ENCODE measurements at places on chromosomes 1 and 21.

GRCh38 chr1:219812086-219812485 lies 116.3 kb downstream of the SLC30A10 start:
- no peak for DNase-seq

GRCh38 chr1:149932474-149932873 lies 4.2 kb downstream of the MTMR11 start:
- no peak for DNase-seq

DNA sequence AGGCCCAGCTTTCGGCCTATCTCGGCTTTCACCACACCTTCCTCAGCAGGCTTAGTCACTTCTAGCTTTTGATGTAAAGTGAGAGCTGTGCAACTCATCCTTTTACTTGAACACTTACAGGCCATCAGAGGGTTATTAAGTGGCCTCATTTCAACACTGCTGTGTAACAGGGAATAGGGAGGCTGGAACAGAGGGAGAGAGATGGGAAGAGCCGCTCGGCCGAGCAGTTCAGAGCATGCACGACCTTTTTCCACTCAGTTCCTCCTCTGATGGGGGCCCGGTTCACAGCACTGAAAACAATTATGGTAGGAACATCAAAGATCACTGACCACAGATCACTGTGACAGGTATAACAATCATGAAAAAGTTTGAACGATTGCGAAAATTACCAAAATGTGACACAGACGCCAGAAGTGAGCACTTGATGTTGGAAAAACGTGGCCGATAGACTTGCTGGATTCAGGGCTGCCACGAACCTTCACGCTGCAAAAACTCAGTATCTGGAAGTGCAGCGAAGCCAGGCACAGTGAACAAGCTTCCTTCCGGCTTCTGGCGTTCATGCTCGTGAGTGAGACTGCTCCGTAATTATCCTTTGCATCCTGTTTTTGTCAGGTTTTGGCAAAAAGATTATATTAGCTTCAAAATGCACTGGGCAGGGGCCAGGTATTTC lies 28.6 kb downstream of the AGPAT3 start:
- DNase-seq = no peak

- no peak for DNase-seq
Measured at GRCh38 chr1:235607284-235607683, 42.3 kb downstream of the GNG4 start.

- DNase-seq = peak; percentile 39
Measured at GRCh38 chr1:43426221-43426620, 27.5 kb downstream of the HYI start.

GRCh38 chr1:109582021-109582420 lies 33.6 kb downstream of the GNAI3 start:
- DNase-seq = no peak

- no peak for DNase-seq
Measured at GRCh38 chr1:63730211-63730610, 43.6 kb upstream of the ROR1 start.

GRCh38 chr1:46515576-46515975 lies 25.9 kb downstream of the DMBX1 start:
- DNase-seq = no peak

- DNase-seq = no peak
Measured at GRCh38 chr21:37435120-37435519, 68.5 kb downstream of the DYRK1A start.

DNA sequence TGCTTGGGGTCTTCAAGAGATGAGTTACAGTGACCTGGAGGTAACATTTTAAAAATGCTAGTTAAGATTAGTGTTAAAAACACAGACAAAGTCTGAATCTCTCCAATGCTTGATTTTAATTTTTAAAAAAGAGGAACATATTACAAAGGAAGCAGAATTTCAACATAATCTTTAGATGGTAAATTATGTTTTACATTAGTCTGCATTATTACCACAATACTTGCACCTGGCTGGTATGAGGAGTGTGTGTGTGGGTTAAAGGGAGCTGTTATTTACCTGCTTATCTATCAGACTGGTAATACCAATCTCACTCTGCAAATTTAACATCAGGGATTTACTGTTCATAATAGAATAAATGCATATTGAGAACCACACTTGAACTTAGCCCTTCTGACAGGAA lies 10.3 kb upstream of the KCNJ15 start:
- DNase-seq = no peak

DNA sequence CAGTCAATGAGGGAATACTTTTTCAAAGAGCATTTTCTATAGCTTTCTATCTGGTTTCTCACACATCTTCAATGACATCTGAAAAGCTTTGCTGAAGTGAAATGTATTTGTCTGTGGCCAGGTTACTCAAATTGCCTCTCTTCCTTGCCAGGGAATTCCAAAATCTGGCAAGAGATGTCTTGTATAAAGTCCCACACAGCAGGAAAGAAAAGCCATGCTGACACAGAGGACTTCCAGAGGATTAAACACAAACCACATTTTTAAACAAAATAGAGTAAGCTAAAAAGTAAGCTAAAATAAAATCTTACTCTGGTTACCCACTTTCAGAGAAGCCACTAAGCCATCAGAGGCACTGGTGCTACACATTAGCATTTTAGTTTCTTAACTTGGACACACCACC lies 93.1 kb upstream of the BCAR3 start:
- no peak for DNase-seq

- no peak for DNase-seq
Measured at GRCh38 chr1:73839922-73840321, 358.1 kb downstream of the LRRIQ3 start.

DNA sequence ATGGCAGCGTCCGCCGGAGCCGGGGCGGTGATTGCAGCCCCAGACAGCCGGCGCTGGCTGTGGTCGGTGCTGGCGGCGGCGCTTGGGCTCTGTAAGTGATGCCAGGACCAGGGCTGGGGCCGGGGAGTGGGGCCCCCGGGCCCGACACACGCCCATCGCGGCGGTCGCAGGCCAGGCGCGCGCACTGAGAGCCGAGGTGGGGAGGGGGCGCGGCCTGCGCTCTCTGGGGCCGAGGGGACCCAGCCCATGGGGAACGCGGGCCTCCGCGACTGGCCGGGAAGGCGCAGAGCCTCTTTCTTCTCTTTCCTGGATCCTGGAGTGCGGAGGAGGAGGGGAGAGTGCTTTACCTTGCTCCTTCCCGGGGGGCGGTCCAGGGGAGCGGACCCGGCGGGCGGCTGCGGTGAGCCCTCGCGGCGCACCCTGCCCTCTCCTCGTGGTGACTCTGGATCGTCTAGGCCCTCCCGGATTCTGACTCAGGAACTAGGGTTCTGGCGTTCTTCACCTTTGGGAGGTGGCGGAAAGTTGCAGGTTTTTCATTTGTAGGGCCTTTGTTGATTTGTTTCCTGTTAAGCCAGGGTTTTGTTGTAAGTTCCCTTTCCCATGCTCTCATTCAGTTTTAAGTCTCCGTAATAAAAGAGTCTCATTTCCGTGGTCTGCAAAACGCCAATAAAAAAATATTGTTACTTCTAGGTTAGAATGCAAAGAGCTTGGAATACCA lies 529 bp downstream of the MPZL1 start:
- DNase-seq = peak; percentile 74

DNA sequence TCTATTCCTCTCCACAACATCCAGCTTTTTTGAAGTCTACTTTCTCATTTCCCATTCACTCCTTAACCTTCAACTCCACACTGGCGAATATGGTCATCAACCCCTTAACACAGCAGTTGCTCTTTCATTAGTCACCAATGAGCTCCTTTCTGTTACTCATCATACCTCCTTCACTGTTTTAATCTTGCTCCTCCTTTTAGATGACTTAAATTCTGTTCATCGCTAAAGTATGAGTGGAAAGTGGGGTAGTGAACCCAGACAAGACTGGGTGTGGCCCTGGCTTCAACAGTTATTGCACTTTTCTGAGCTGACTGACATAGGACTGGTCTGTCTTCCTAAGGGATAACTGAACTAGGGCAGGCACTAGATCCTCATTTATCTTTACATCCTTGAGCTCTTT lies 51.3 kb downstream of the AKT3 start:
- no peak for DNase-seq

DNA sequence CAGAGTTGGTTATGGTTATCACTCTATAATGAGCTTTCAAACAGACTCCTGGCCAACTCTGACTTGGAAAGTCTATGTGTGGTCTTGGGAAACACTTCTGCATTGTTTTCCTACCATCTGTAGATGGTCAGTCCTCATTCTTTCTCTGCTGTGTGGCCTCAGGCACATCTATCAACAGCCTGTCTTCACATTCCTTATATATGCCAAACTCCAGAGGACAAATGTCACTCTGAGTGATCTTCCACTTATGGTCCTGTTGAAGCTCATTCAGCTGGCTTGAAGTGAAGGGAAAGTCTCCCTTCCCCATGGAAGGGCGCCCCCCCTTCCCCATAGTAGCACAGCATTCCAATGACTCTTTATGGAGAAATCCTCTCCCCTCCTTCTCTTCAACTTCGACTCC lies 58.7 kb downstream of the VANGL2 start:
- DNase-seq = no peak

GRCh38 chr21:41199123-41199522 lies 31.2 kb downstream of the BACE2 start:
- DNase-seq = no peak

GRCh38 chr1:110102081-110102480 lies 10.2 kb upstream of the UBL4B start:
- no peak for DNase-seq

DNA sequence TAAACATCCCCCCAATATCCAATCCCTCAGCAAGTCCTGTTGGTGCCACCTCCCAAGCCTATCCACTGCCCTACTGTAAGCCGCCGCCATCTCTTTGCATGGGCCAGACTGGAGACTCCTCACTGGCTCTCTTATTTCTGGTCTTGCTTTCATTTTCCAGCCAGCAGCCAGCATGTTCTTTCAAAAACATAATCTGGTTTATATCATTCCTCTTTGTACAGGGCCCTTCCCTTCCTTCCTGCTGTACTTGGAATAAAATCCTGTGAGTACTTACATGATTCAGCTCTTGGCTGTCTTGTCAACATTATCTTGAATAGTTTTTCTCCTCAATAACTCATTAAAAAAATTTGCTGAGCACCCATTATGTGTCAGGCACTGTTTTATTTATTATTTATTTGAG lies 28.2 kb downstream of the TLR5 start:
- DNase-seq = no peak

GRCh38 chr1:43900386-43900785 lies 33.2 kb upstream of the ARTN start:
- no peak for DNase-seq

- DNase-seq = no peak
Measured at GRCh38 chr21:33510826-33511225, 19.3 kb upstream of the DNAJC28 start.

DNA sequence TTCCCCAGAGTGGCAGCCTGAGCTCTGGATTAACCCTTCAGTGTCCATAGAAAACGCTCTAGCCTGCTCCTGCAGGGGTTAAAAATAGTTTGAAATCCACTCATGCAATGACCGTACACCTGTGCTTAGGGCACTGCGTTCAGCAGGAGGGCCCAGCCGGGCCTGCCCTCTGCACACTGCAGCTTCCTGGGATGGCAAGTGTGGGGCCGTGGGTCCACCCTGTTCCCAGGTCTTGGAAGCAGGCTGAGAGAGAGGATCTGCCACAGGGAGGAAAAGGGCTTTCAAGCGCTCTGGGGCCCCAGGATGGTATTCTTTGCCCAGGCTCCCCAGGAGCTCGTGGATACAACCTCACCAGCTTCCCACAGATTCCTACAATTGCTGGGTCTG lies 1.5 kb upstream of the S100B start:
- no peak for DNase-seq

GRCh38 chr1:23544444-23545389 lies 13.7 kb upstream of the E2F2 start:
- DNase-seq = peak; percentile 62

- no peak for DNase-seq
Measured at GRCh38 chr1:162988869-162989268, 80.3 kb upstream of the RGS4 start.

DNA sequence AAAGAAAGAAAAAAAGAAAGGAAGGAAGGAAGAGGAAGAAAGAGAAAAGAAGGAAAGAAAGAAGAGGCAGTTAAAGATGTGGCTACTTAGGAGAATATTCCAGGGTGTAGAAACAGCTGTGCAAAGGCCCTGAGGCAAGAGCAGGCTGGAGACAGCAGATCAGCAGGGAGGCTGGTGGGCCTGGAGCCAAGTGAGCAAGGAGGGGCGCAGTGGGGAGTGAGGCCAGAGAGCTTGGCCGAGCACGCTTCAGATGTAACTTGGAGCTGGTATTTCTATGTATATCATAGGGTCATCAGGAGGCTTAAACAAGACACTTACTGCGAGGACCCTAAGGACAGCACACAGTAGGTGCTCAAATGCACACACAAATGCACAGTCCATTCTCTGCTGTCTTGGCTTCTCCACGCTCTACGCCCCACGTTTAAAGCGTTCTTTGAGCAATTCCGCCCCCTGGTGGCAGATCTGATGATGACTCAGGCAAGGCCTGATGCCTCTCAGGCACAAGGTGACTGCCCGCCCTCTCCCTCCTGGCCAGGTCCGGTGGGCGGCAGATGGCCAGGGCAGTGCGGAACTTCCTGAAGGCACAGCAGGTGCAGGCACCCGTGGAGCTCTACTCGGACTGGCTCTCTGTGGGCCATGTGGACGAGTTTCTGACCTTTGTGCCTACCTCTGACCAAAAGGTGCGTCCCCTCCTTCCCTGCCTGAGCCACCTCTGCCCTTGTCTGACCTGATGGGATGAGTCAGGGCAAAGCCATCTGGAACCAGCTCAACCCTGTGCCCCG lies 11.9 kb upstream of the PADI3 start:
- peak; percentile 90 for DNase-seq

GRCh38 chr1:23129846-23130245 lies 38.8 kb downstream of the LUZP1 start:
- DNase-seq = no peak

DNA sequence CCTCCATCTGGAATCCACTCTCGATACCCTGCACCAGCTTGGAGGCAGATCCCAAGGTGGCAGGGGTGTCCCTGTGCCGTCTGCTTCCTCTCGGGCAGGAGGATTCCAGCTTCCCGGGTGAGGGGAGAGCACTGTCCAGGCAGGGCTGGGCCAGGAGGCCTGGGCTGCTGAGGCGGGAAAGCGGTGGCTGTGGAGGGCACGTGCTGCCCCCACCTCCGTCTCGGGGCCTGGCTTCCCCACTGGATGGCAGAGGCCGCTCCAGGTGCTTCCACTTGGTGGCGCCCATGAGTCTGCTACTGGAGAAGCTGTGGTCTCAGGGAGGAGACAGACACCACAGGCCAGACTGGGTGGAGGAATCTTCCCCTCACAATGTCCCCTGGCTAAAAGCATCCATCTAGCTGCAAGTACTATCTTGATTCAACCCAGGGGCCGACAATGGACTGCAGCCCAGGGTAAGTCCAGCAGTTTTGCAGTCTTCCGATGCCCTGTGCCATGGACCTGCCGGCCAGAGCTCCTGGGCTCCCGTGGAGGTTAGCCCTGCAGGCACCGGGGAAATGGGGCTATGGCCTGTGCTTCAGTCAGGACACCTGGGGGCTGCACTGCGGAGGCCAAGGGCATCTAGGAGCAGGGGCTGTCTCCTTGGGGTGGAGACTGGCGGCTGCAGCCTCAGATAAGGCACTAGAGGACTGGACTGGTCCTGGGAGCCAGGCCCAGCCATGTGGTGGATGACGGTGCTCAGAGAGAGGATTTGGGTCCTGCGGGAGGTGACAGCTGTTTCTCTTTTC lies 41.3 kb upstream of the EIF4G3 start:
- peak; percentile 77 for DNase-seq

DNA sequence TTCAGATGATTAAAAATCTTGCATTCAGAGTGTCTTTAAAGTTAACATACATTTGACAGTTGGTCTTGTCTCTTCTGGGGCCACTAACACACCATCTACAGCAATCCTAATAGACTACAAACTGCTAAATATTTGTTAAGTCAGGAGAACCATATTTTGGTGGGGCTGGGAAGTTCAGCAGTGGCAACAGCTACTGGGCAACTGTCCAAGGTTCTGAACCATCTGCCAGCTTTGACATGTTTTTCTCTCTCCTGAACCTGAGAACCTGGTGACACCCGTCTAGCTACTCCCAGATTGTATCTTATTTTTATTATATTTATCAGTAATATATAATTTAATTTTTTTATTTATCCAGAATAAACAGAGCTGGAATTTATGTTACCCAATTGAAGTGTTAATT lies 199.0 kb upstream of the DPYD start:
- peak; percentile 24 for DNase-seq

Measured in pancreas (tissue), 10 donors.